ENCODE measurements at places on chromosomes 3 and 15.

DNA sequence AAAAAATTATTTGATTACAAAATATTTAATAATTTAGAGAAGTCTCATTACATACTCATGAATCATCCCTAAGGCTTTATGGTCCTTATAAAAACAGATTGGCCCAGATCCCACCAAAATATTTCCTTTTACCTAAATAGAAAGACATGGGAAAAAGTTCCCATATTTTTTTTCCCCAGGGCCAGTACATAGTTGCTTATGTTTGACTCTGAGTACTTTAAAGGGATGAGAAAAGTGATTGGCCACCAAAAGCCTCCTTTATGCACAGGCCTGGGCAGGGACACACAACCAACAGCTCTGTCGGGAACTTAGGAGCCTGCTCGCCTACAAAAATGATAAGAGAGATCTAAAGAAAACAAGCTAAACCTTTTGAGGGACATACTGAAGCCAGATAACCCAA is 22.3 kb downstream of the KCNAB1 start:
- DNase-seq = no peak

- no peak for DNase-seq
These were observed 691.5 kb upstream of the ARPP21 start for GRCh38 chr3:34947834-34948233.

DNA sequence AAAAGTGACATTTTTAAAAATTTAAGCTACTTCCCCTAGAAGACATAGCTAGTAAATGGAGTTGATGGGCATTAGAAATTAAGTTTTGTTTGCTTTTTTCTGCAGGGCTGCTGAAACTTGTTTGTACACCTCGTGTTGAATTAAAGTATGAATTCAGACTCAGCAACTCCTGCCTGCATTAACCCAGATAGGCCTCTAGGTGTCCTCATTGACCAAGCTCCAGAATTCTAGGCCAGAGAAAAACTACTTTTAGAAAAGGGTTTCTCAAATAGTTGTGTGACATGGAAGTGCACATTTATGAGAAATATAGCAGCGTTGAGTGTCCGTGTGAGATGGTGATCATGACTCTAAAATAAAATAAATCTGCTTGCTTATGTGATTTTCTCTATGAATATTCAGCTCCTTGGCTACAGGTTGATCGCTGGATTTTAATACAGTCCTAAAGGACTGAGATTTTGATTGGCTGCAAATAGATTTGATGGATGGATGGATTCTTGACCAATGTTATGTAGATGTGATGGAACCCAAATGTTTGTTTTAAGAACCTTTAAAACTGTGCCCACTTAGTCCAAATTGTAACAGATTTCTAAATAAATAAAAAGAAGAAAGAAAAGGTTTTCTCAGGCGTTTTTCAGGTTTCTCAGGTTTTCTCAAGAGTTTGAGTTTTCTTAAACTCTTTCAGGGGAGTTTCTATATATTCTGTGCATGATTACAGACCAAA is 39.4 kb upstream of the LMOD3 start:
- DNase-seq = no peak

DNA sequence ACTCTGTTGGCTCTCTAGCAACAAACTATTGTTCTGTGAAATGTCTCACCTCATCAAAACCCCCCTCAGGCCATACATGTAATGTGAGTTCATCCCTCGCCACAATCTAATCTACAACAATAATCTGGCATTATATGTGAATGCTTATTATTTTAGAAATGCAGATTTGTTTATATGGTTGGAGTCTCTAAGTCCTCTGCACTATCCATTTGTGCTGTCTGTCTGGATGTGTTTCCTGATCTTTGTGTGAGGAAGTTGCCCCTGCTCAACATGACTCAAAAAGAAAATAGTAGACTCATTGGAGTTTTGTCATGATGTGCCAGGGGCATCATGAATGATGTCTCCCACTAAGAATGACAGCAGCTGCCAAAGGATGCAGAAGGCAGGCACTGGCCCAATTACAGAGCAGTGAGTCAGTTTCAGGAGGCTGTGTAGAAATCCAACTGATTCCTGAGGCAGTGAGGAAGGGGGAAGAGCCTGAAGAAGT is 161.6 kb upstream of the PDZRN3 start:
- peak; percentile 46 for DNase-seq

- no peak for DNase-seq
These were observed 84.7 kb upstream of the LRRN1 start for GRCh38 chr3:3714572-3714971.

DNA sequence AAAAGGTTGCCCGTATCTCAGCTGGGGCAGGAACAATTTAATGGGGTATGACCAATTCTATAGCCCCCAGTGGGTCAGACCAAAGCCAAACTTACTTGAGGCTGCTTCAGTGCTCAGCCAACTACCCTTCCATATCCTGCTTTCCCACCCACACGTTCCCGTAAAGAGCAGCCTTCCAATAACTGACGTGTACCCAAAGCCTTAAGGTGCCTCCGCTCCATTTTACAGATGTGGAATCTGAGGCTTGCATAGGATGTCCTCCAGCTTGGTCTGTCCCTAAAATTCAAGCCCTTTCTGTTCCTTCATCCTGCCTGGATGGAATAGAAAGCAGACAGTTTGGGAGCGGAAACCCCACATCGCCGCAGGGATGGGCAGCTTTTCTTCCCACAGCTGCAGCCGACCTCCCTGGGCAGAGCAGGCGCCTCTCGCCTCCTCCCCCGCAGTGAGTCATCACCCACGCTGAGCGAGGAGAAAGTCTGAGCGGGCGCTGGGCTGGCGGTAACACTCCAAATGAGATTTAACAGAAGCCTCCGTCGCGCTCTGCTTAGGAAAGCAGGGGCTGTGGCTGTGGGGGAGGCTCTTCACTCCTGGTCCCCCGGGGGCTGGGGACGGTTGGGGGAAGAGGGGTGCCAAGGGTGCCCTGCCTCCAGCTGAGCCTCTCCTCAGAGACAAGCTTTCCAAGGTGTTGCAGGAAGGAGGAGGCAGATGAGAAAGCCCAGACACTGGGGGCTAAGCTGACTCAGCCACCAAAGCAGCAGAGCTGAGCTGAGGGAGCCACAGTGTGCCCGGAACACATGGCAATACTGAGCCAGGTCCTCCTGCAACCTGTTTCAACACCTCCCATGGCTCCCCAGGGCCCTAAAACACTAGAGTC is 57.8 kb upstream of the HRH1 start:
- DNase-seq = peak; percentile 23

GRCh38 chr3:150958683-150959082 is 13.8 kb downstream of the CLRN1 start:
- DNase-seq = no peak

- DNase-seq = no peak
These were observed 61.3 kb upstream of the LPP start for GRCh38 chr3:188092648-188093047.
